Right cardiac atrium (tissue), 5 donors: ENCODE measurements at places on chromosomes 3 and 15. TPM values are rescaled to one million over a fixed set of nuclear protein-coding genes. Genes with fewer than 3 reads are reported as not detected.

DNA sequence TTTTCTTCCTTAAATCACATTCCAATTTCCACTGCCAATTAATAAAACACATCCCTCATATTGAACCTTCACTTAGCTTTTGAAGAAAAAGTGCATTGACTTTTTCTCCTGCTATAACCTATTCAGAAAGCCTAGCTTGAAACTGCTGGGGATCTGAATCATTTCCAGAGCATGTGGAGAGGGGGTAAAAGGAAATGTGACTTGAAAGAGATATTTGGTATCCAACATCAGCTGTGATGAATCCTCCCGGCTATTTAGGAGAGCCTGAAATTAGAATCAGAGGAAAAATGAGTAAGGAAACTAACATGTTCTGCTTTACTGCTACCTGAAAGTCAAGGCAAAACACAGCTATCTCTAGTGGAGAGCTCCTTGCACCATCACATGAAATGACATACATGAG is 2.6 kb upstream of the GNB5 start:
- no peak for DNase-seq

GRCh38 chr3:39318301-39318700 is 11.2 kb upstream of the CCR8 start:
- no peak for DNase-seq

Gene FBXL2
- 2.0 TPM for polyA plus RNA-seq

Gene CYP8B1
- 0.02 TPM for polyA plus RNA-seq

GRCh38 chr15:59420986-59421618 is 16.9 kb upstream of the FAM81A start:
- DNase-seq: no peak

- DNase-seq: no peak
Measured at GRCh38 chr3:106425026-106425425, 556.2 kb upstream of the CBLB start.

- DNase-seq: no peak
Measured at GRCh38 chr3:152438706-152439105, 170.0 kb downstream of the MBNL1 start.

DNA sequence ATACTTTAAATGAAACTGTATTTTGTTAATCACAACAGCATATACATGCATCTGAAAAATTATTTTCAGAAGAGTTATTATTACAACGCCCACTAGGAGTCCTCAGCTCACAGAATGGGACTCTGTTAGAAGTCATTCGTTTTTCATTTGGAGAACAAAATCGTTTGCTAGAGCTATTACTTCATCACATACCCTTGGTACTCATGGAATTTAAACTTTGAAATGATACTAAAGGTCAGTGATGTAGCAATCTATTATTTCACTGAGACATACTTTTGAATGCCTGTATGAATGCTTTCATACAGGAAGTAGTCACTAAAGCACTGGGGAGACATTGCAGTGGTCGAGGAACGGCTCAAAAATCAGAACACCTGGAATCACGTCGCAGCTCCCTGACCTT is 198.1 kb downstream of the MBNL1 start:
- no peak for DNase-seq

DNA sequence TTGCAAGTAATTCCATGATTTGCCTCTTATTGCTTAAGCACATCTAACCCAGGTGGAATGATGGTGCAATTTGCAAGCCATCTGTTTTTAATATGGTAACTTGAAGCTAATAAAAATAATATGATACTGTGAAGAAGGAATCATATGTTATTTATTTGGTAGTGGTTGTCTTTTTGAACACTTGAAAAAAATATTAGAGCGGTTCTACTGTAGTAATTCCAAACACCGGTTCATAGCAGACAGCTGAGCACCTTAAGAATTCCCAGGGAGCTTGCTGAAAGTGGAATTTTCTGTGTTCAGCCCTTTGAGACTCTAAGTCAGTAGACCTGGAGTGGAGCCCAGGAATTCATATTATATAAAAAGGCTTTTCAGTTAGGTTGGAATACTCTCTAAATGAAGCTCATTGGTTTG is 687.4 kb downstream of the EDEM1 start:
- DNase-seq: no peak

DNA sequence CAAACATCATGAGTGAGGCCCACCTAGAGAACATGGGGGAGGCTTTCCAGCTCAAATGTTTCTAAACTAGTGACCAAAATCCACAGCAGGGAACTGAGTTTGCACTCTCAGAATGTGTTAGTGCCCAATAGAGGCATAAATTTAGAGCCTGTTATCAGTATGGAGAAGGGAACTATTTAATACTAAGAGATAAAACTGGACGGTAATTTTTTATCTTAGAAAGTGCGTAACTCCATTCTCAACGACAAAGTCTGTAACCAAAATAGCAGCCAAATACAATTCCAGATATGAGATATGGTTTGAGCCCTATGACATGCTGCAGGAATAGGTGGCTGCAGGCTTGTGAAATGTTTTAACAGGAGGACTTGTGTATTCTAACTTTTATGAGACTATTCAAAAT is 3.5 kb downstream of the B3GALNT1 start:
- no peak for DNase-seq

- DNase-seq: no peak
Measured at GRCh38 chr15:91209318-91209717, 109.3 kb downstream of the SV2B start.

DNA sequence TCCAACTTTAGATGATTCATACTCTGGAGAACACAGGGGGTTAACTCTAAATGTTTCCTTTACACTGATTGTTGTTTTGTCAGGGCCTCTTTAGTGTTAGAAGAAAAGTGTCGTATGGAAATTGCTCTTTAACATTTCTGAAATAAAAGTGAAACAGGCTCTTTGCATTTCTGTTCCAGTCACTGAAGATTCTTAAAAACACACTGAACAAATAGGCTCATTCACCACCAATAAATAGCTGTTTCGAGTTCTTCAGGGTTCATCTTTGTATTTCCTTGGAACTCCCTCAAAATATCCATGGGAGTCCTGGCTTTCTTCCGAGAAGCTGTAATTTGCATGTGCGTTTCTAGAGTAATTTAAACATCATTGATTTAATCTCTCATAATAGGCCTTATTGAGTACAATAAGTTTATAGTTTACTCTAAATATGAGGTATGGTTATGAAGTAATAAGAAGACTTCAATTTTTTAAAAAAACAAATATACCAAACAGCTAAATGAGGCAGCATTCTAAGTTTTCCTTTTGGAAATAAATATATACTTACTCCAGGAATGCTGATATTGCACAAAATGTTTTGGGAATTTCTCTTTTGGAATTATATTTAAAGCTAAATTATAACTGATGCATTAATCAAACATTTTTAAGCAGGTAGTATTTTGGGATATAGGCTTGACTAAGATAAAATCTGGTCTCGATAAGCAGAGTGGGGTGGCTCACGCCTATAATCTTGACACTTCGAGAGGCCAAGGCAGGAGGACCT is 327.4 kb downstream of the EPHA3 start:
- DNase-seq: no peak

- DNase-seq: peak; percentile 50
Measured at GRCh38 chr3:52136513-52136912, 17.7 kb downstream of the POC1A start.

DNA sequence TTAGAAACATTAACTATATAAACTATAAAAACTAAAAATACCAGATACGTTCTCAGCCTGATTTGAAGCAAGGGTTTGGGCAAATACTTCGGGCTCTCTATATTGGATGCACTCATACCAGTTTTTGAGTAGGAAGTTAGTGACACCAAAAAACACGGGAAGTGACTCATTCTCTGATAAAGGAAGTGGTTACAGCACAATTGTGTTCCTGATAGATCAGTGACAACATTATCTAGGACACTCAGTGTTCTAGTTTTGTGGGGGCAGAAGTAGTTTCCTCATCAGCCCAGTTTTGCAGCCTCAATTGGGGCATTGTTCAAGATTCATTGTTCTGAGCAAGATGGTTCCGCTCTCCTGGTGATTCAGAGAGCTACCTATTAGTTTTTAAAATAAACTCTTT is 469.6 kb upstream of the DPPA4 start:
- no peak for DNase-seq

Gene C2CD4A
- 0.02 TPM for polyA plus RNA-seq

- peak; percentile 83 for DNase-seq
Measured at GRCh38 chr3:115092220-115092791, 54.8 kb downstream of the ZBTB20 start.

Gene UBXN7
- polyA plus RNA-seq: 11.6 TPM

DNA sequence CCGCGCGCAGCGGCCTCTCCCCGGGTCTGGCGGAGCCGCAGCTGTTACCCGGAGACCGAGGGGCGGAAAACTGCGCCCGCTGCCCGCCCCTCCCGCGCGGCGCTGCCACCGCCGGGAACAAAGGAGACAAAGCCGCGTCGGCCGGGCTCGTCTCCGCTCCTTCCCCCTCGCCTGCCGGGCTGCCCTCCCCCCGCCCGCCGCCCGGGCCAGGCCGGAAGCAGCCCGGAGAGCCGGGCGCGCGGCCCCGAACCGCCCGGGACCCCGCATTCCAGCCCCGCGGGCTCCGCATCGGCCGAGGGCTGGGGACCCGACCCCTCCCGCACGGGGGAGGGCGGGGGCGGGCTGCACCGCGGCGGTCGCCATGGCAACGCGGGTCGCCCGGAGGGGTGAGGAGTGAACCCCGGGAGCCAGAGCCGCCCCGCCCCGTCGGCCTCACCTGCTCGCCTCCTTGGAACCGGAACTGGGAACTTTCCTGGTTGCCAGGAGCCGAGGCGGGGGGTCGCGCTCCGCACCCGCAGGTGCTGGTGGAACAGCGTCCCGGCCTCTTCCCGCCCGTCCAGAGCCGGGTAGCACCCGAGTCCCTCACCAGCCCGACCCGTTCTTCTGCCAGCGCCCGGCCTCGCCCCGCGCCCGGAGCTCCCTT is 448 bp downstream of the PLXNB1 start:
- DNase-seq: peak; percentile 63

GRCh38 chr3:130414457-130414856 is 69.0 kb downstream of the COL6A5 start:
- no peak for DNase-seq

DNA sequence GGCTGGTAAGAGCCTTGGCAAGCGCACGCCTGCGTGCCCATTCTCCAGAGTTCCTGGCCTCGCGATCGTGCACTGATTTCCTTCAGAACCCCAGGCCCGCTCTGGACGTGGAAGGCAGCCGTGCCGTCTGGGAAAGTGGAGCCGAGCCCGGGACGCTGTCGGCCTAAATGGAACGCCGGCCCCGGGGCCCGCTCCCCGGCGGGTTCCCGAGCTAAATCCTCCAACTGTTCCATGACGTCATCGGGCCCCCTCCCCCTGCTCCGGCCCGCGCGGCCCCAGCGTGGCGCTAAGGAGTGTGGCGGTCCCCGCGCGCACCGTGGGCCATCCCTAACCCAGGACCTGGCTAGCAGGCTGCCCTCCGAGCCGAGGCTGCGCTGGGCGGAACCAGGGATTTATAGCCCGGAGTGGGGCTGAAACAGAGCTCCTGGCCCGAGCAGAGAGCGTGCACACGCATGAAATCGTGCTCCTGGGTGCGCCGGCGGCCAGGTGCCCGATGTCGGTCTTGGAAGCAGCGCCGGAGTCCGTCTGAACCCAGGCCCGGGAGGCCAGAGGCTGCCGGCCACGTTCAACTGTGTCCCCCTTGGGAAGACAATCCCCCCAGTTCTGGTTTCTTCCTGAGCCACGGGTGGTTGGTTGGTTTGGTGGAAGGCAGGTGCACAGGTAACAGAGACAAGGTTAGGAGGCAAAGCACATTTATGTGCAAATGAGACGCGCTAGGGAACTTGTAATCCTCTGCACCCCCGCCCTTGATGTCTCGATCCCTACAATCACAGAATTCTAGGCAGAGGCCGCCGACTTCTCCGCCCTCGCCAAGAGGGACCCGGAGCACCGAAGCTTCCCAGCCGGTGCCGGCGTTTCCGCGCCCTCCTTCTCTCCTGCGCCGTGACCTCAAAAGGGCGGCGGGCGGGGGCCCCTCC is 84.9 kb upstream of the ETV5 start:
- peak; percentile 26 for DNase-seq

- DNase-seq: no peak
Measured at GRCh38 chr3:73332558-73332957, 271.1 kb downstream of the EBLN2 start.

Gene SAXO2
- 3.8 TPM for polyA plus RNA-seq

DNA sequence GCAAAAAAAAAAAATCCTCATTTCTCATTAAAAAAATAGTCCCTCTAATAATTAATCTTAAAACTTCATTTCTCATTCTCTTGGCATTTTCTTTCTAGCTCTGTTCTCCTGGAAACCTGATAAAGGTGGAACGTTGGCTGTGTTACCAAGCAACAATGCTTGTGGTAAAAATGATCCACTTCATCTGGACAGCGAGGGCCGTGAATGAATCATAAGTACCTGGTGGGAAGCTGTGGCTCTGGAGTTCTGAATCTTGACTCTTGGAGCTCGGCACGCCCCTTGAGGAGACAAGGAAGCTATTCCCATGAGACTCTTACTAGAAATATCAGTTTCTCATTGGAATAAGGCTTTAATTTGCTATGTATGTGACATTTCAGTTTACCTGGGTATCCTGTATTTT is 32.5 kb downstream of the BCL2L10 start:
- DNase-seq: no peak

- no peak for DNase-seq
Measured at GRCh38 chr3:15513116-15513515, 8.4 kb downstream of the COLQ start.

GRCh38 chr3:194306109-194306686 is 44.9 kb downstream of the CPN2 start:
- peak; percentile 44 for DNase-seq

Gene NOX5
- 0.09 TPM for polyA plus RNA-seq

Gene TMEM212
- polyA plus RNA-seq: not detected

DNA sequence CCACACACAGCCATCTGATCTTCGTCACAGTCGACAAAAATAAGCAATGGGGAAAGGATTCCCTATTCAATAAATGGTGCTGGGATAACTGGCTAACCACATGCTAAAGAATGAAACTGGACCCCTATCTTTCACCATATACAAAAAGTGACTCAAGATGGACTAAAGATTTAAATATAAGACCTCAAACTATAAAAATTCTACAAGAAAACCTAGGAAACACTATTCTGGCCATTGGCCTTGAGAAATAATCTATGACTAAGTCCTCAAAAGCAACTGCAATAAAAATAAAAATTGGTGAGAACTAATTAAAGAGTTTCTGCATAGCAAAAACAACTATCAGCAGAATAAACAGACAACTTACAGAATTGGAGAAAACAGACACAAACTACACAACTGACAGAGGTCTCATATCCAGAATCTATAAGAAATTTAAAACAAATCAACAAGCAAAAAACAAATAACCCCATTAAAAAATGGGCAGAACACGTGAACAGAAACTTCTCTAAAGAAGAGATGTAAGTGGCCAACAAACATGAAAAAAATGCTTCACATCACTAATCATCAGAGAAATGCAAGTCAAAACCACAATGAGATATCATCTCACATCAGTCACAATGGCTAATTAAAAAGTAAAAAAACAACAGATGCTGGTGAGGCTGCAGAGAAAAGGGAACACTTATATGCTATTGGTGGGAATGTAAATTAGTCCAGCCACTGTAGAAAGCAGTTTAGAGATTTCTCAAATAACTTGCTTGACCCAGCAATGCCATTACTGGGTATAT is 104.0 kb downstream of the NR1I2 start:
- no peak for DNase-seq
